ENCODE measurements at places on chromosomes 7 and 10. TPM values are rescaled to one million over a fixed set of nuclear protein-coding genes. Genes with fewer than 3 reads are reported as not detected.

The SUGCT gene
- 6.8 TPM for total RNA-seq

The DYNC1I1 gene
- total RNA-seq: 39.0 TPM

The GIMAP2 gene
- 6.9 TPM for total RNA-seq

The TUBB8 gene
- not detected for total RNA-seq

The RELN gene
- 2.5 TPM for total RNA-seq

The MXI1 gene
- total RNA-seq: 79.8 TPM

The CRPPA gene
- total RNA-seq: 7.5 TPM

The HOXA1 gene
- not detected for total RNA-seq

The PNLIP gene
- total RNA-seq: not detected

The KCNIP2 gene
- 568 TPM for total RNA-seq

The LRRD1 gene
- total RNA-seq: not detected

The CCDC172 gene
- total RNA-seq: not detected

The GIMAP7 gene
- 24.1 TPM for total RNA-seq

The MAT1A gene
- not detected for total RNA-seq

The C7orf57 gene
- not detected for total RNA-seq

The HSPA12A gene
- total RNA-seq: 22.5 TPM

The WIPF3 gene
- 6.2 TPM for total RNA-seq

The SFTPA1 gene
- 0.17 TPM for total RNA-seq

The CLIP2 gene
- total RNA-seq: 6.9 TPM
